ENCODE measurements at places on chromosomes 2 and 18.

DNA sequence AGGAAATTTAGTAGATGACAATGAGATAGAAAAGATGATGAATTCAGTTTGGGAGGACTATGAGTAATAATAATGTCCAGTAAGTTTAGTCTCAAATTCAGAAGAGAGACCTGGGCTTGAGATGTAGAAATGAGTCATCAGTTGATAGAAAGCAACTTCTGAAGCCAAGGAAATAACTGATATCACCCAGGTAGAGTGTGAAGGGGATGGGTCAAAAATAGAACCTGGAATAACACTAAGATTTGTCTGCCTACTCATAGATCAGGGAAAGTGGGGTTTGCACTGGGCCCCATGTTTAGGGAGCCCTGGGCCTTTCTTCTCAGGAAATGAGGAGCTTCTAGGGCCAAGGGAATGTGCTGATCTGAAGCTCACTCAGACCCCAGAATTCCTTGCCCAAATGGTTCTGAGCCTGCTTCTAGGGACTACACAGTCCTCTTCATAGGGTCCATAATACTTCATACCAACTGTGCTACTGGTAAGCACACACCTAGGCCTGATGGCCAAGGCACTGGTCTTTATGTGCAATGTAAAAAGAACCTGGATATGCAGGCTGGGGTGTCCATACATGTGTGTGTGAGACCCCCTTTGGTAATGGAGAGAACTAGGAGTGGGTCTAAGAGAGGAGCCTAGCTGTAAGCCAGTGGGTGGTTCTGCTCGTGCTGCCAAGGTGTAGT is 141.2 kb downstream of the IKZF2 start:
- no peak for DNase-seq

- no peak for DNase-seq
Measured at GRCh38 chr2:102197389-102198137, 10.7 kb downstream of the IL1RL2 start.

DNA sequence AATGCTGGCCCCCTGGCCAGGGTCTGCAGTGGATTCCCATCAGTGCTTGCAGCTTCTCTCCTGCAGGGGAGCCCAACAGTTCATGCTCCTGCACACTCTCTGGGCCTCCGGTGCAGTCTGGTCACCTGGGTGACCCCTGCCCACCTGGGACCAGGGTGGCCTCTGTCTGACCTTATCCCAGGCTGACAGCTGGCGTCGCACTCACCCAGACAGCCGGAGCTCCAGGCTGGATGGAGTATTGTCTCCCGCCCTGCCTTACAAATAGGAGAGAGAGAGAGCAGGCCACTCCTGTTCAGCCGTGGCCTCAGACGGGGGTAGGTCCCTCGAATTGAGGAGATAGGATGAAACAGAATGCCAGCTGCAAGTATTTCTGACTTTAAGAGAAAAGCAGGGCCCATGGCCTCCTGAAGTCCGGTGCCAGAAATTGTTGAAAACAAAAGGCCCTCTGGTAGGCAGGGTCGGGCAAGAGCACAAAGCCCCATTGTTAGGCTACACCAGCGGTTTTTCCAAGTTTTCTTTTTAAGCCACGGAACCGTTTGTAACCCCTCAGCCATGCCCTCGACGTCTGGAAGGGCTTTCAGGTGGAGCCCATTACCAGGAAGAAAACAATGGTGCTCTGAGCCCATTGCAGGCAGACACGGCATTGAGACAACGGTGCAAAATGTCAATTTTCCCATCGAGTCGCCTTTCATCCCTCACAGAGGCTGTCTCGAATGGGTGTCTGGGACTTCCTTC is 258.4 kb downstream of the BCL11A start:
- no peak for DNase-seq

- DNase-seq = no peak
Measured at GRCh38 chr18:74378179-74378682, 62.6 kb downstream of the C18orf63 start.

- DNase-seq = no peak
Measured at GRCh38 chr2:74004212-74005182, 19.8 kb downstream of the TET3 start.

- peak; percentile 4 for DNase-seq
Measured at GRCh38 chr2:219998714-219999227, 371.3 kb downstream of the SLC4A3 start.

DNA sequence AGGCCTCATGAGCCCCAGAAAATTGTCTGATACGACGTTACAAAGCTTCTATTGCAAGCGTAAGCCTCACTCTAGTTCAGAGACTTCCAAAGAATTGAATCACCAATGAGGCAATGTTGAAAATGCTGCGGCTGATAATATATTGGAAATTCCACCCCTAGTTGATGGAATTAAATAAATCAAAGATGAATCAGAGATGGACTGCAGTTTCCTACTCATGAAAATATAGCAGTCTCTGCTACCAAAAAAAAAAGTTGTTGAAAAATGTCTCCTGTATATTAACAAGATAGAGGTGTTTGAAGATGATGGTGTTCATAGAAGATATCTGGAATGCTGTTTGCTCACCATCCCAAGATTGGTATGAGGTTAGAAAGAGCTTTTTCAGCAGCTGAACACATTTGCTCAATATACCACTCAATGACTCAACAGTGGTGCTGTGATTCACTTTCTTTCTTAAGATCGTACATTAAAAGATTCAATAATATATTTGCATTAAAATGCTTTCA is 99.8 kb upstream of the ARHGAP28 start:
- no peak for DNase-seq
